ENCODE measurements at places on chromosomes 2 and 18.

DNA sequence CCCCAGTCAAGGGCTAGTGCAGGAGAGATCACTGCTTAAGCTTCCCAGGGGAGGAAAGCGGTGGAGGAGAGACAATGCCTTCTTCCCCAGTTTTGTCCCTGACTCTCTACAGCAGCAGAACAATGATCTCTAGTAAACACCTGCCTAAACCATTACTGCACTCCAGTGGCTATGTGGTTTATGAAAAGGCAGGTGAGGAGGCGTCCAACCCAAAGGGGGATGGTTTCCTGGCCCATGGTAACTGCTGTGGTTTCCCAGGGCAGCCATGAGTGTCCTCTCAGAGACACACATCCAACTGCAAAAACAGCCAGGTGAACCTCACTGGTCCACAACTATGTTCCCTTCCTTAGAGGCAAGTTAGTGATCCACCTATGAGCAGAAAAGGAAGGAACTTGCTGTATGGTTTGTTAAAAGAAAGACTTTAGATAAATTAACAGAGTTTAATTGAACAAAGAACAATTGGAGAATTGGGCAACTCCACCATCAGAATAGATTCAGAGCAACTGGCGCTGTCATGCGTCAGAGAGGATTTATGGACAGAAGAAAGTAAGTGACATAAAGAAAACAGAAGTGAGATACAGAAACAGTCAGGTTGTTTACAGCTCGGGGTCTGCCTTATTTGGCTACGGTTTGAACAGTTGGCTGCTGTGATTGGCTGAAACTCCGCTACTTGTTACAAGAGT lies 4.8 kb upstream of the TTC39C start:
- no peak overlapping the region for H3K27ac ChIP-seq
- no peaks in the 10 kb centered on the region for H3K36me3 ChIP-seq
- no peak for DNase-seq
- no peaks in the 10 kb centered on the region for H3K27me3 ChIP-seq
- H3K4me3 ChIP-seq, result no peak overlapping the region

- H3K4me3 ChIP-seq, result no peak overlapping the region
- no peaks in the 10 kb centered on the region for H3K4me1 ChIP-seq
- no peaks in the 10 kb centered on the region for H3K27me3 ChIP-seq
Measured at GRCh38 chr18:3305933-3306332, 44.0 kb downstream of the MYL12B start.

DNA sequence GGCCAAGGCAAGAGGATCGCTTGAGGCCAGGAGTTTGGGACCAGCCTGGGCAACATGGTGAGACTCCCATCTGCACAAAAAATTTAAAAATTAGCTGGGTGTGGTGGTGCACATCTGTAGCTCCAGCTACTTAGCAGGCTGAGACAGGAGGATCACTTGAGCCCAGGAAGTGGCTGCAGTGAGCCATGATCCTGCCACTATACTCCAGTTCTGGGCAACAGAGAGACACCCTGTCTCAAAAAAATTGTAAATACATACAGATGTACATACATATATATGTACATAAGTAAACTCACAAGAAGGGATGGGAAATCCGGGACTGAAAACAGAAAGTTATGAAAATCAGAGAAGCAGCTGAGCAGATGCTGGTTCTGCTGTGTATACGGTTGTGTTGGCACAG lies 29.6 kb upstream of the TAF4B start:
- no peaks in the 10 kb centered on the region for H3K27me3 ChIP-seq
- no peaks in the 10 kb centered on the region for H3K4me1 ChIP-seq
- no peak for DNase-seq
- no peak overlapping the region for H3K4me3 ChIP-seq
- no peak overlapping the region for H3K27ac ChIP-seq

- no peaks in the 10 kb centered on the region for H3K27me3 ChIP-seq
- H3K27ac ChIP-seq, result no peak overlapping the region
- no peak overlapping the region for H3K4me3 ChIP-seq
- no peaks in the 10 kb centered on the region for H3K36me3 ChIP-seq
- no peaks in the 10 kb centered on the region for H3K4me1 ChIP-seq
Measured at GRCh38 chr2:161552015-161552414, 72.2 kb upstream of the SLC4A10 start.

DNA sequence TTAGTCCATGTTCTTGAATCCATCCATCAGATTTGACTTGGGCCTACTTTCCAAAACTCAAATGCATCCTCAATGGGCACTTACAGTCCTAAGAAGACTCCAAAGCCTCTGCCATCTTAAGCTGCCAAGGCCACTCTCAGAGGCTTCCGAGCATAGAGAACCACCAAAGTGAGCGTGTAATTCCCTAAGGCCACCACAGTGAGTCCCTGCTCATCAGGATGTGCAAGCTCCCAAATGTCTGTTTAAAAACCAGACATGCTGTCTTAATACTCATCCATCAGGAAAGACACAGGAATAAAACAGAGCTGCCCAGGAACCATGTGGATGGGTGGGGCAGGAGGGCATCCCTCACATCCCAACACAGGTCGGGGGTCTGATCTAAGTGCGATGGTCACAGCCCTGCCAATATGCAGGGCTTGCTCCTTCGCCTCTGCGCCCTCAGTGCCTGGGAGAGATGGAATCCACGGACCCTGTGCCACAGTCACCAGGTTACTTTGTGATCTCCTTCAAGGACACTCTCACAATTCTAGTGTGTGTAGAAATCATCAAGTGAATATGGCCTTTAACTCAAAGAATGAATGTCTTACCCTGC lies 80.4 kb downstream of the POLR1A start:
- no peak for DNase-seq
- no peaks in the 10 kb centered on the region for H3K27me3 ChIP-seq
- no peaks in the 10 kb centered on the region for H3K36me3 ChIP-seq
- no peak overlapping the region for H3K4me3 ChIP-seq

- no peaks in the 10 kb centered on the region for H3K27me3 ChIP-seq
- H3K27ac ChIP-seq, result no peak overlapping the region
- no peak overlapping the region for H3K4me3 ChIP-seq
- no peaks in the 10 kb centered on the region for H3K4me1 ChIP-seq
- no peak for DNase-seq
Measured at GRCh38 chr2:136162438-136162837, 44.5 kb upstream of the CXCR4 start.

GRCh38 chr18:69484699-69485396 lies 84.2 kb downstream of the DOK6 start:
- H3K4me1 ChIP-seq, result no peaks in the 10 kb centered on the region
- no peak overlapping the region for H3K4me3 ChIP-seq
- H3K27ac ChIP-seq, result no peak overlapping the region
- no peaks in the 10 kb centered on the region for H3K27me3 ChIP-seq

DNA sequence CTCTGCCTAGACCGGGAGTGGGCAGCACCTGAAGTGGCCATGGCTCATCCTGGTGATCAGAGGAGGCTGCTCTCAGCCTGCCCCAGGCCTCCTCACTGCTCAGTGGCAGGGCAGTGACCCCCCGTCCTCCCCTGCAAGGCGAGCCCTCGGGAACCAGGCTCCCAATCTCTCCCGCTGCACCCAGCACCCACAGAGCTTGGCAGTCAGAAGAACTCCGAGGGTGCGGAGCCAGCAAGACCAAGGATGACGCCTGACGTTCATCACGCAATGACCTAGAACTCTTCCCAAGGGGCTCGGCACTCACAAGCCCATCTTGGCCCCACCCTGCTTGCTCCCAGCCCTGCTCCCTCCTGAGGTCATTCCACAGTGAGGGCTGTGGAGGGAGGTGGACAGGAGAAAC lies 189.8 kb upstream of the SALL3 start:
- no peak overlapping the region for H3K4me3 ChIP-seq
- no peaks in the 10 kb centered on the region for H3K27me3 ChIP-seq
- no peak overlapping the region for H3K27ac ChIP-seq

DNA sequence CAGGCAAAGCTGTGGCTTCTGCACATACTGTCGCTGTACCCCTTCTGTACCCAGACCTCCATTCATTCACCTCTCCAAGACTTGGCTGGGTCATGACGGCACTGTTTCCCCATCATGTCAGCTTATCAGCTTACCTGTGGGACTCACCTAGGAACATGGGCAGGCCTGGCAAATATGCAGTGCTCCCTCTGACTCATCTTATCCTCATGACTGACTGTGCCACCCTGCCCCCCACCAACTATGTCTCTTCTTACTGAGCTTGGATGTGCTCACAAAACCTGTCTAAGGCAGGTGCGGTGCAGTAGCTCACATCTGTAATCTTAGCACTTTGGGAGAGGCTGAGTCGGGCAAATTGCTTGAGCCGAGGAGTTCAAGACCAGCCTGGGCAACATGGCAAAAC lies 152.4 kb downstream of the MGAT5 start:
- no peak overlapping the region for H3K27ac ChIP-seq
- no peak for DNase-seq
- H3K27me3 ChIP-seq, result no peaks in the 10 kb centered on the region
- H3K4me3 ChIP-seq, result no peak overlapping the region
- peaks cover 3% of the 10 kb centered on the region for H3K4me1 ChIP-seq
- no peaks in the 10 kb centered on the region for H3K36me3 ChIP-seq

- no peaks in the 10 kb centered on the region for H3K27me3 ChIP-seq
- no peaks in the 10 kb centered on the region for H3K36me3 ChIP-seq
- H3K4me1 ChIP-seq, result no peaks in the 10 kb centered on the region
- DNase-seq, result no peak
Measured at GRCh38 chr2:232628466-232629128, 4.8 kb upstream of the EFHD1 start.

GRCh38 chr2:240320204-240320993 lies 115.1 kb upstream of the GPC1 start:
- no peak overlapping the region for H3K4me3 ChIP-seq
- H3K4me1 ChIP-seq, result no peaks in the 10 kb centered on the region
- DNase-seq, result peak; percentile 61
- no peaks in the 10 kb centered on the region for H3K27me3 ChIP-seq
- peak overlapping the region; percentile 54 for H3K27ac ChIP-seq

DNA sequence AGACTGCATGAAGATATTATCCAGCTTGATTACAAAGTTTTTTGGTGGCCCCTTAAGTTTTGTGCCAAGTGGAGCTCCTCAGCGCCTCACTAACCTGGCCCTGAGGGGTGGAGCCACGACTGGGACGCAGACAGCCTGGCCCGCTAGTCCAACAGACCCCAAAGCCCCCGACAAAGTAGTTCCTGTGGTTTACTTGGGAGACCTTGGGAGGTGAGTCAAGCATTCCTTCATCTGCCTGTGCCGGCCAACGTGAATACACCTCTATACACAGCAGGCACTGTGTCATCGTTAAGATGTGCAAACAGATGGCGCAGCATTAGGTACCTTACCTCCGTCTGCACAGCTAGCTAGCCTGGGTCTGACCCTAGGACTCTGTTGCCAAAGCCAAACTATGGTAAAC lies 55.0 kb upstream of the LAMA1 start:
- no peak overlapping the region for H3K27ac ChIP-seq
- DNase-seq, result no peak
- no peak overlapping the region for H3K4me3 ChIP-seq

- no peaks in the 10 kb centered on the region for H3K4me1 ChIP-seq
- no peak overlapping the region for H3K27ac ChIP-seq
- no peak for DNase-seq
- H3K4me3 ChIP-seq, result no peak overlapping the region
- no peaks in the 10 kb centered on the region for H3K36me3 ChIP-seq
Measured at GRCh38 chr2:197332641-197333040, 22.1 kb upstream of the ANKRD44 start.

DNA sequence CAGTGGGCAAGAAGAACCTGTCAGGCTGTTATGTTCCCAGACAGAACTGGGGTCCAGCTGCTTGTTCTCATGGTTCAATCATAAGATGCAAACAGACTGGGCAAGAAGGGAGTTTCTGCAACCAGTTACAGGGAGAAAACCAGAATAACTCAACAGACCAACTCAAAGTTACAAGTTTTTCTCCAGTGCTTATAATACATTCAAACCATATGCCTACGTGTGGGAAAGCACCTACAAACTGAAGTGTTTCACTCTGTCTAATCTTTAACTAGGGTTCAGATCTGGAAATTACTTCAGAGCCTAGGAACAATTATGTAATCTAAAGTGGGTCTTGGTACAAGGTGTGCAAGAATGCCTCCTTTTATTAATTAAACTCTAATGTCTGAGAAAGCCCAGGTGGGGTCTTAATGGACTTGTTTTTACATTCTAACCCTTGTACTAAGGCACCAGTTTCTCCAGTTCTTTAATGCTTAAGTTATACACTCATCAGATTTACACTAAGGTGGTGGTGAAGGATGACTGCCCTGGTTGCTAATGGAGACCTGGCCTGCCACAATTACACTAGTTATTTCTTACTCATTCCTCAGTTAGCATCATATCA lies 951.9 kb downstream of the TSN start:
- H3K27ac ChIP-seq, result no peak overlapping the region
- H3K4me3 ChIP-seq, result no peak overlapping the region
- no peaks in the 10 kb centered on the region for H3K27me3 ChIP-seq
- no peaks in the 10 kb centered on the region for H3K36me3 ChIP-seq
- H3K4me1 ChIP-seq, result no peaks in the 10 kb centered on the region

- H3K27me3 ChIP-seq, result no peaks in the 10 kb centered on the region
- no peak for DNase-seq
- no peak overlapping the region for H3K4me3 ChIP-seq
- no peaks in the 10 kb centered on the region for H3K36me3 ChIP-seq
- H3K4me1 ChIP-seq, result no peaks in the 10 kb centered on the region
Measured at GRCh38 chr2:149451417-149452165, 121.2 kb downstream of the LYPD6 start.

GRCh38 chr2:27870724-27871123 lies 19.5 kb downstream of the RBKS start:
- H3K4me3 ChIP-seq, result no peak overlapping the region
- H3K27ac ChIP-seq, result no peak overlapping the region
- no peaks in the 10 kb centered on the region for H3K27me3 ChIP-seq
- DNase-seq, result no peak
- H3K4me1 ChIP-seq, result no peaks in the 10 kb centered on the region

DNA sequence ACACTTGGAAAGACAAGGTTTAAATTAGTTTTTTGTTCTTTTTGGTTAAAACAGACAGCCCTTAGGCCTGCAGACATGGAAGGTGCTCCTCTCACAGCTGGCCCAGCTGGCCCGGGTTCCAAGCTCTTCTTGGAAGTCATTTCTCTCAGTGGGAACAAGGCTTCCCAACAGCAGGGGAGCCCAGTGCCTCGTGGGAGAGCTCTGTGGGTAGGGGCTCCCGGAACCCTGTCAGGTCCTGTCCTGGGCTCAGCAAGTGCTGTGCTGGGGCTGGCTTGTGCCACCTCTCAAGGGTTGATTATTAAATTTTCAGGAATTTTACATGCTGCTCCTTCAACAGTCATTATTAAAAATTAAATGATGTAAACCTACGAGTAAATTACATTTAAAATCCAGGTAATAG lies 189.6 kb downstream of the GALNT1 start:
- no peak overlapping the region for H3K4me3 ChIP-seq
- no peaks in the 10 kb centered on the region for H3K4me1 ChIP-seq
- no peak overlapping the region for H3K27ac ChIP-seq
- no peak for DNase-seq
- H3K27me3 ChIP-seq, result no peaks in the 10 kb centered on the region

GRCh38 chr2:232415138-232415690 lies 8.6 kb downstream of the ALPG start:
- no peak for DNase-seq
- no peak overlapping the region for H3K4me3 ChIP-seq
- H3K27me3 ChIP-seq, result peaks cover 10% of the 10 kb centered on the region
- no peak overlapping the region for H3K27ac ChIP-seq
- peaks cover 17% of the 10 kb centered on the region for H3K4me1 ChIP-seq
- H3K36me3 ChIP-seq, result no peaks in the 10 kb centered on the region

Data from breast epithelium (tissue), 4 donors.